ENCODE measurements at places on chromosomes 5 and 9.

- DNase-seq, result no peak
Observed at GRCh38 chr9:93345643-93346230, 105.7 kb upstream of the FAM120A start.

GRCh38 chr9:133514460-133515239, 10.1 kb downstream of the MYMK start:
- no peak for DNase-seq

DNA sequence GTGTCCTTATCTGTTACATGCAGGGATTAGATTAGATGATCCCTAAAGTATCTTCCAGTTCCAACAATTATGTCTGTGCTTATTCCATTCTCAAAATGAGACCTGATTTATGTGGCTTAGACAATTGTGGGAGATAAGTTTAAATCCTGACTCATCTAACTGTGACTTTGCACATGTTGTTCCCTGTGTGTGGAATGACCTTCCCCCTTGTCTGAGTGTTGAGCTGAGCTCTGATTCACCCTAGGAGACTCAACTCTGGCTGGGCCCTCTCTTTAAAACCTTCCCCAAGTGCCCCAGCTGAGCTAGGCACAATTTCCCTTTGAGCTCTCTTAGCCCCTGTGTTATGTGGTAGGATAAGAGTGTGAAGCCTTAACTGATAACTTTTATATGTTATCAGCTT, 118.9 kb upstream of the ELL2 start:
- DNase-seq, result peak; percentile 84

- DNase-seq, result no peak
Observed at GRCh38 chr5:113338628-113339027, 96.2 kb downstream of the TSSK1B start.

DNA sequence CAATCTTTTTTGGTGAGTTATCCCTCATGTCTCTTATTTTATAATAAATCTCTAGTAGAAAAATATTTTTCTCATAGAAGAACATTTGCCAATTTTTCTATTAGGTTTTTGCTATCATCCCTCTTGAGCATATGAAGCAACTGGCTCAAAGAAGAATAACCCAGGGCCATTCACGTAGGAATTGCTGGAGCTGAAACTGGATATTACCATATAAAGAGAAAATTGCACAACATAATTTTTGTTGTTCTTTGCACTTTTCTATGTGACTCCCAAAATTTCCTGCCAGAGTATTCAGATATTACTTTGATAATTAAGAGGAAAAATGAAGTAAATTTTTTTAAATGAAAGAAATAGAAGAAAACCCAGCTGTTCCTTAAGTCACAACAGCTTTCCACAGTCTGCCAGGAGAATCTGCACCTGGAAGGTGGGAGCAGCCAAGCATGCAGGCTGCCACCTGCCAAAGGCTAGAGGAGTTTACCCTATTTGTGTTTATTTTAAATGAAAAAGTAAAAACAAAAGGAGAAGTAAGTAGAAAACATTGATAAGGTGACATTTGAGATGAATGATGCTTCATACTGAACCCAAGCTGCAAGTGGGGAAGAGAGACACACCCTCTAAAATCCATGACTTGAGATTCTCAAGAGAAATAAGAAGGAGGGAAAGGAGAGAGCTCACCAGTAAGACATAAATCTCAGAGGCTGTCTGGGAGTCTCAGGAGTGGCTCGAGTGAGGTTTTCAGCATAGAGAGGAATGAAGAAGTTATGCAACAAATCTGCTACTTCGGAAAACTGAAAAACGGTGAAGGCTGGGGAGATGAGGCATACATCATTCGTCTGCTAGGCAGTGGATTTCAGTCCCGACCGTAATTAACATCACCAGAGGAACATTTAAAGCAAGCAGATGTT, 31.5 kb upstream of the FREM1 start:
- no peak for DNase-seq

DNA sequence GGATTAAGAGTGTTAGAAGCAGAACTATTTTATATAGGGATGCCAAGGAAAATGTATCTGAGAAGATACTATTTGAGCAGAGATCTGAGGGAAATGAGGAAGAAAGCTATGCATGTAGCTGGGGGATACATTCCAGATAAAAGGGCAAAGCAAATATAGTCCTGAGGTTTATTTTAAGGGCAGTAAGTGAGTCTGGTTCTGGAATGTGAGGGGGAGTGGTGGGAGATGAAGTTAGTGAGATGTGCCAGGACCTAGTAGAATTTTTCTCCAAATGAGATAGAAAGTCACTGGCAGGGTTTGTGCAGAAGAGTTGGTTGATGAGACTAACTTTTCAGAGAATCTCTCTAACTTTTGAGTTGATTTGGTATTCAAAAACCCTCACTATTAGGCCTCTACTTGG, 374.7 kb downstream of the ADGRV1 start:
- no peak for DNase-seq

- DNase-seq, result no peak
Observed at GRCh38 chr9:132806723-132807421, 71.2 kb downstream of the AK8 start.

Measured in fibroblast of lung (primary cell).